Dermis blood vessel endothelial cell (primary cell): ENCODE measurements at places on chromosomes 2 and 18. TPM values are rescaled to one million over a fixed set of nuclear protein-coding genes. Genes with fewer than 3 reads are reported as not detected.
A peak's percentile ranks its signal among the peaks of the same experiment; 100 is the strongest.

Gene RTP5
- total RNA-seq, result not detected in 2 replicates

- DNase-seq, result no peak
Observed at GRCh38 chr2:124983595-124983994, 958.5 kb downstream of the CNTNAP5 start.

DNA sequence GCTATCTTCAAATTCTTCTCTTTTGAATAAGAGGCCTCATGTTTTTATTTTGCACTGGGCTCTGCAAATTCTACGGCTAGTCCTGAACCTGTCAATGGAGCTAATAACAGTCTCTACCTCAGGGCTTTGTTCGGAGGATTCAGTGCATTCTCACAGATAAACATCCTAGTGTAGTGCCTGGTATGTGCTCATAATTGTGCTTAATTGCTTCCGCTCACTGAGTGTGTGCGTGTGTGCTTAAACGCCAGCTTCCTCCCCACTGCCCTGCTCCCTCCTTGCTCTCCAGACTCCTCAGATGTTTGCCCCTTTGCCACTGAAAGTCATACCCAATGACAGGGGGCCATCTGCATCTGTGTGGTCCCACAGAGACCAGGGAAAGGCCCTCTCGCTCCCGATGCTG is 6.7 kb downstream of the GYPC start:
- peak; percentile 67 for DNase-seq

DNA sequence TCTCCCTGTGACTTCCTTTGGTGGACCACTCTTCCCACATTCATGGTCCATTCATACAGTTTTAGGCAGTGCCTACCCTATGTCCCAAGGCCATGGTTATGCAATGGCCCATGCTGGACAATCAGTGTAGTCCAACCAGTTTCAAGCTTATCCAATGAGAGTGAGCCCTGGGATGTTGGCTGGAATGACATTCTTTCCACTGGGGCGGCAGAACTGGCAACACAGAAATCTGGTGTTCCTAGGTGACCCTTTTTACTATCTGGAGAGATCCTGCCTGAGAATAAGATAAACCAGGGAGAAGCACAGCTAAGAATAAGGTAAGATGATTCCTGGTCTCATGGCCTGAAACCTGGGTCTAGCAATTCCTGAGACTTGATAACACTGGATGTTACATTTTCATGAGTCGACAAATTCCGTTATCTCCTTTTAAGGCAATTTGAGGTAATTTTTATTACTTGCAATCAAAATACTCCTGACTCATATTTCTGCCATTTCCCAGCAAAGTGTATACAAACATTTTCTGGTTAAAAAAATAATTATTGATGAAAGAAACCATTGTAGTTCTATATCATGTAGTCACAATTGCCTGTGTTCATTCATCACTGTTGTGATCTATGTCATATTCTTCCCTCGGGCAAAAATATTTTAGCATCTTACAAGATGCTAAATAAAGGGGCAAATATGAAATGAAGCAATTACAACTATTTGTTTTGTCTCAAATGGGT is 271.5 kb upstream of the LYPD1 start:
- no peak for DNase-seq
